ENCODE measurements at places on chromosomes 12 and 14.

DNA sequence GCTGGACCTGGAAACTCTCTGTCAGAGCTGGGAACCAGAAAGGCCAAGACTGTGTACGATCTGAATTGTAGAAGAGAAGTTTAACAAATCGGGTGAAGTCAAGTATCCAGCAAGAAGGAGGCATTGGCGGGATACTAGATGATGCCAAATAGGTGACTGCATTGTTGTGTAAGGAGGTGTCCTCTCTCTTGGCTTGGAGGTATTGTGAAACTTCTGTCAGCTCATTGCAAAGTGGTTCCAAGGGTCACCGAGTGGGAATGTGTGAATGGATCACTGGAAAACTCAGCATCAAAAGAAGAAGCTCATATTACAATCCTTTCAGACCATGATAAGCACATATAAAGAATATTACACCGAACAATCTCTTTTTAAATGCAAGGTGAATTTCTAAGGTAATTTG is 11.7 kb downstream of the NAV3 start:
- no peak for DNase-seq

DNA sequence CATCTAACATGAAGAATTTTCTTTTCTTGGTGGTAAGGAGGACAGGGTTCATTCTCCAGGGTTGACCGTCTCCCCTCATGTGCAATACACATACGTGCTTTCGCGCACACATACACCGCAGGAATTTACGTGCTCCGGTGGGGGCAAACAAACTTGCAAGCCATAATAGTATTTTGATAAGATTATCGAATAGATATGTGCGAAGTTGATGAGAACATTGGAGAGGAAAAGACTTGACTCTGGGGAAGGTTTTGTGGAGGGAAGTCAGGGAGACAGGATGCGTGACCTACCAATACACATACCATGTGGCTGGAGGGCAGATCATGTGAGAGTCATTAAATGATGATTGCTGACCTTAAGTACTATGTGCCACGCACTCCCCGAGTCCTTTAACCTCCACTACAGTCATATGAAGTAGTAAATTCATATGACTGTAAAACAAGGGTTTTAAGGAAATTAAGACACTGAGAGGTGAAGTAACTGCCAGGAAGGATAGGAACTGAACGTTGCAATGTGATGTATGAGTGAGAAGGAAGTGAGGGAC is 921 bp downstream of the RAD51B start:
- no peak for DNase-seq

DNA sequence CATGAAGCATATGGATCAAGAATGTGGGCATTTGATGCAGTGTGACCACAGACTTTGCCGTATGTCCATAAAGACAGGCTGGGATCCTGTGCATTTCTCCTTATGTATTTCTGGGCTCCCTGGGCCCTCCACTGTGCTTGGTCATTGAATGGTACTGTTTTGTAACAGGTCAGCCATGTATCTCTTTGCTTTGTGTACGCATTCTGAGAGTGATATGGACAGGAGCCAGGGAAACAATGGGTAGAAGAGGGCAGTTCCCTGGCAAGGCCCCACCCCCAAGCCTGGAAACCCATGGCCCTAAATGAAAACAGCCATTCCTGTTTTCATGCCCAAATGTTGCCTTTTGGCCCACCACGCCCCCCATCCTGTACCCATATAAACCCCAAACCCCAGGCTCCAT is 15.2 kb upstream of the FBXO34 start:
- DNase-seq = no peak

GRCh38 chr12:111850526-111850925 is 8.5 kb downstream of the MAPKAPK5 start:
- no peak for DNase-seq

GRCh38 chr12:23813206-23813605 is 136.3 kb downstream of the SOX5 start:
- DNase-seq = no peak

- peak; percentile 76 for DNase-seq
Observed at GRCh38 chr14:89540009-89540829, 123.2 kb upstream of the FOXN3 start.

GRCh38 chr12:6764011-6764828 is 1.9 kb upstream of the PTMS start:
- peak; percentile 98 for DNase-seq

DNA sequence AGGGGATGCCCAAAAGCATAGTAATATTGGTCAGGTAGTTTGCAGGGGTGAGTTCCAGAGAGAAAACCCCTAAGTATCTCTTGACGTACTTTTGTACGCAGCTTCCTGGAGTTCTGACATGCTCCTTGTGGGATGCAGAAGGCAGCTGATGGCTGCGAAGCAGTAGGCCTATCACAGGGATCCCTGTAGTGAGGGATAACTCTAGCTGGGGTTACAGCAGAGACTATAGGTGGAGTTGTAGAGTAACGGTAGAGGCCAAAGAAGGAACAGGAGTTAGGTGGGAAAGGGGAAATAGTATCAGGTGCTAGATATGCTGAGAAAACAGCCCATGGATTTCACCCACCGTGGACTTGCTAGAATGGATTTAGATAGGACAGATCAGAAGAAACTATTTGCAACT is 37.3 kb downstream of the MGST1 start:
- no peak for DNase-seq
